Epithelial cell of alveolus of lung (primary cell): ENCODE measurements at places on chromosomes 2 and 18. TPM values are rescaled to one million over a fixed set of nuclear protein-coding genes. Genes with fewer than 3 reads are reported as not detected.

The LIPG gene
- total RNA-seq = 2.5 and 58.8 TPM in 2 replicates

The IL1B gene
- 1.4 and 69.0 TPM in 2 replicates for total RNA-seq

The GALNT13 gene
- total RNA-seq = under 0.01 and 0.78 TPM in 2 replicates

The GALR1 gene
- not detected in 2 replicates for total RNA-seq

The SERPINB7 gene
- 0.91 TPM in 1 of 2 replicates, not detected in the other for total RNA-seq
